ENCODE measurements at places on chromosomes 1 and 21. TPM values are rescaled to one million over a fixed set of nuclear protein-coding genes. Genes with fewer than 3 reads are reported as not detected.

DNA sequence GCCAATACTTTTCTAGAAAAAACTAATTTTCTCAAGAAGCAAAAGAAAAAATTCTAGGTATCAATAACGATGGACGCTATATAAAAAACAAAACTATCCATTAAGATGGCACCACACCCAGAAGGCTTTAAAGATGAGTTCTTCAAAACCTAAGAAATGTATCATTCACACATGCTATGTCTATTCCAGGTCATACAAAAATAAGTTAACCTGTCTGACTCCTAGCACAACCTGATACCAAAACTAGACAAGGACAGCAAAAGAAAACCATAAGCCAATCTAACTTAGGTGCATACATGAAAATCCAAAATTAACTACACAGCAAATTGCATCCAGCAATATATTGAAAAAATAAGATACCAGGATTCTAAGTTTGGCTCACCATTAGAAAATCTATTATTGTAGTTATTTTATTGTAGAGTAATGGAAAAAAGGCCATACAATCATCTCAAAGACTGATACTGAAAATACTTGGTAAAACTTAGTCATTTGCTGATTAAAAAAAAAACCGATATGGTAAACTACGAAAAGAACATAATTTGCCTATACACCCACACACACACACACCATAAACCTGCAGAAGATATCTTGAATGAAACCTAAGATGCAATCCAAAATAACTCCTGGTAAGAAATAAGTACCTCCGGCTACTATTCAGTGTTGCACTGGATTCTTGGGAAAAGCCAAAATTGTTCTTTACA lies 55.0 kb downstream of the TRAF5 start:
- DNase-seq = no peak

IL12RB2 gene
- total RNA-seq = 0.33 TPM

- DNase-seq = no peak
These were observed 64.8 kb downstream of the PIK3R3 start for GRCh38 chr1:46067652-46068051.

GRCh38 chr1:173507205-173507846 lies 30.2 kb downstream of the PRDX6 start:
- no peak for DNase-seq

- no peak for DNase-seq
These were observed 3.4 kb upstream of the FAM131C start for GRCh38 chr1:16076865-16077238.

DNA sequence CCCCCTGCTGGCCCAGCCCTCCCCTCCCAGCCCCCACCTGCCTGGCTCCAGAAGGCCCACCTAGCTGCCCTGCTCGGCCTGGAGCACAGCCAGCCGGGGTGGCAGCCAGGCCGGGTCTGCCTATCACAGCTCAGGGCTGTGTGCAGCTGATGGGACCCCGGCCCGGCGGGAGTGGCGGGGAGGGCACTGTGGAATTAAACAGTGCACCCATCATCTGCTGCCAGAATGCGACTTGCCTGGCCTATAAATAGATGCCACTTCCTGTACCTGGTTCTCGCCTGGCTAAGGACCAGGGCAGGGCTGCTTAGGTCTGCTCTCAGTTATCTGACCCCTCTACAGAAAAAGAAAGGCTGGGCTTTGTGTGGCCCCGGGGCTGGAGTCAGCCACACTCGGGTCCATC lies 98.2 kb upstream of the VAMP3 start:
- DNase-seq = no peak

GRCh38 chr1:234779160-234779538 lies 169.2 kb upstream of the IRF2BP2 start:
- no peak for DNase-seq

GRCh38 chr1:17162941-17163340 lies 42.0 kb upstream of the PADI1 start:
- no peak for DNase-seq

TRIM67 gene
- not detected for total RNA-seq

DNA sequence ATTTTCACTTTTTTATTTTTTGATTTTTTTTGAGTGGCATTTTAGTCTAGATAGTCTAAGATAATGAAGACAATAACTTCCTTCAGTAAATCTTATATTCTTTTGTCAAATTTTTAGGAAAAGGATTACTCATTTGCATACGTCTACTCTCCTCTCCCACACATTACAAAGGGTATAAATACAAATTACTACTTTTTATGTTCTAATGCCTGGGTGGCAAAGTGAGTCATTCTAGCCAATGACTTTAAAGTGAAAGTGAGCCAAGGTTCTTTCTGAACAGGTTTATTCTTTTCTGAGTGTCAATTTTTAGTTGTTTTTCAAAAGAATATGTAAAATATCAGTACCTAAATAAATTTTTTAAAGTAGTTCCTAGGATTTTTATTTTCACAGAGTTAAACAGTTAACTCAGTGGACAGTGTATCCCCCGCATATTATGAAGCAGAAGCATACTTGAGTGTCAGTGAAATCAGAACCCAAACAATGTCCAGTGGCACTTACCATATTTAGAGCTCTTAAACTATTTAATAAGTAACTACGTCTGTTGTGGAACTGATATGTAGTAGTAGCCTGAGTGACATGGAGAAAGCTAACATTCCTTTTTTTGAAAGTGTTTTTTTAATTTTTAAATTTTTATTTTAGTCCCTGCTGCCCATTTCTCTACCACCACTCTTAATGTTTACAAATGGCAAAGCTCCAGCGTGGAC lies 141.7 kb downstream of the PHTF1 start:
- no peak for DNase-seq

GRCh38 chr1:193479187-193479586 lies 292.8 kb upstream of the B3GALT2 start:
- DNase-seq = no peak

DCST1 gene
- 0.66 TPM for total RNA-seq

SUMO3 gene
- total RNA-seq = 64.2 TPM

DNA sequence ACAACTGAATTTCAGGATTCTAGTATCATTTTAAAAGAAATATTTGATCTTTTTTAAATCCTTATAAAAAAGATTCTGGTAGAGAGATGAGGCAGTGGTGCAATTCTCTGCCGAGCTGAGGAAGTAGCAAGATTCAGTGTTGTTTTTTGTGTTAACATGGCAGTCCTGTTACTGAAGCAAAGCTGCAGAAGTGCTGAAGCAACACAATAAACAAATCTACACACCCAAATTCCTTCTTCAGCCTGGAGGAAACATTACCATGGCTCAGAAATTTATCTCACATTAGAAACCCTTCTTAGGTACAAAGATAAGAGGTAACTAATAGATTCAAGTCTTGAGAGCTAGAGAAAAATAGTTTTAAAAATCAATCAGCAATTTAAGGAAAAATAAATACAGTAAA lies 216.0 kb downstream of the DENND1B start:
- DNase-seq = no peak
